Fibroblast of skin of scalp (primary cell): ENCODE measurements at places on chromosomes 4 and X.

DNA sequence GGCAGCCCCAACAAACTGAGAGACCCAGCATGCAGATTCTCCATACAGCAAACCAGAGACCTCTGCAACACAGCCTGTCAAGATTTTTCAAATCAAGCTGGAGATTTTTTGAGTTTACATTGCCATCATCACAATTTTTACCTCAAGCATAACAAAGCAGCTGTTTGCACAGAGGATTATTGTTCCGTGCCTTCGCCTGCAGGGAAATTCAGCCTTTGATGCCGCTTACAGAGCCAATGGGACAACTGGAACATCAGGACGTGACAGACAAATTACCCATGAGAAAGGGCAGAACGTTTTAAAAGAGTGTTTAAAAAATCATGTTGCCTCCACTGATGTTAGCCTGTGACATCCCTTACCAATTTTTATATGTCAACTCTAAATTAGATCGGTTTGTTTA, 363.7 kb downstream of the FBXW7 start:
- no peak for DNase-seq

GRCh38 chr4:64464581-64464980, 55.3 kb upstream of the TECRL start:
- DNase-seq = no peak

DNA sequence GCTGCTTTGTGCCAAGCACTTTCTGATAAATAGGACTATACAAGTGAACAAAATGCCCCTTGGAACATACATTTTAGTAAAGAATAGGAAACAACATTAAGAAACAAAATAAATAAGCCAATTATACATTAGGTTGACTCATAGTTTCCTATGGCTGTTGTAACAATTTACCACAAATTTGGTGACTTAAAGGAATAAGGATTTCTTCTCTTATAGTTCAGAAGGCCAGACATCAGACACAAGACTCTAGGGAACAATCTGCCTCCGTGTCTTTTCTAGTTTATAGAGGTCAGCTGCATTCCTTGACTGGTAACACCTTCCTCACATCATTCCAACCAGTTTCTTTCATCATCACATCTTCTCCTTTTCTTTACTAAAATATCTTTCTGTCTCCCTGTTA, 235.9 kb upstream of the PCDH18 start:
- peak; percentile 52 for DNase-seq

GRCh38 chr4:148068065-148068911, 336.4 kb downstream of the ARHGAP10 start:
- DNase-seq = peak; percentile 9

DNA sequence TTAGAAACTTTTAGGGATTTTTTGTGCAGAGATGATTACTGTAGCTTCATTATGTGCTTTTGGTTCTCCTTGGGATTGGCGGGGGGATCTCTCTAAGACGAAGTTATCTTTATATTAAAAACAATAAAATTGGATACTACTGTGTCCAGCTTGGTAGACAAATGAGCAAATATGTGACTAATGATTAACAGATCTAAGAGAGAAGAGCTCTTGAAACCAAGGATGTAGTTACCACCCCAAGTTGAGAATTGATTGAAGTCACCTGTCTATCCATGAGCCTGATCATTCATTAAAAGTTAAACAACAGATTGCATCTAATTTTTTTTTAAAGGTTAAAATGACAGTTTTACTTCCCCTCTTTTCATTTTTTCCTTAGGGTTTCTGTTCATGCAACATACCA, 8.7 kb downstream of the PAICS start:
- no peak for DNase-seq

DNA sequence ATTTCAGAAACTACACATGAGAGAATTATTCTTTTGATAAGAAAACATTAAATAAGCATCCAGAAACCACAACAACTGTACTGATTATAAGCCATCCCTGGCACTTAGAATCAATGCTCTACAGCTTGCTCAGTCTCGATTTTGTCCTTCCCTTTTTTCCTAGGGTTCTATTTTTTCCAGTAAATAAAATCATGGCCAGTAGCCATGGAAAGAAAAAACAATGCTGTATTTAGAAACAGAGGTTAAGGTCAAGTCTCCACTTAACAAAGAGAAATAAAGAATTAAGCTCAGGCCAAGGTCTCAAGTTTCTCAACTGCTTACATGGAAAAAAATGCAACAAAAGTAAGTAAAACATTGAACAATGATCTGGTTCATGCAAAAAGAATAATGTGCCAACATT, 38.7 kb upstream of the GRID2 start:
- DNase-seq = no peak

- DNase-seq = peak; percentile 68
Measured at GRCh38 chr4:168885400-168885799, 124.7 kb downstream of the CBR4 start.

DNA sequence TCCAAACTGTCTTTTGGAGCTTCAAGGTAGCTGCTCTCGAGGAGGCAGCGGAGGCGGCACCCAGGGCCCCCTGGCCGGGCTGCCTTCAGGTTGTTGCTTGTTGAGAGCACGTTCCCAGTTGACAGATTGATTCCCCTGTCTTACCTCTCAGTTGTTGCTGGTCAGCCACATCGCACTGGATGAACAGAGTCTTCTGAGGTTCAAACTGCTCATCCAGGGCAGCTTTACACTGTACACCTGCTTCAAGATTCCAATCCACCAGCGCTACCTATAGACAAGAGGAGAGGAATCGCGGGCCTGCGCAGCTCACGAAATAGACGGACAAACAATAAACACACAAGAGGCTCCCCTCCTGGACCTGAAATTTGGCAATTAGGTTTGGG, 497 bp downstream of the HPGD start:
- DNase-seq = no peak

GRCh38 chr4:56931924-56932323, 24.2 kb downstream of the REST start:
- DNase-seq = no peak

DNA sequence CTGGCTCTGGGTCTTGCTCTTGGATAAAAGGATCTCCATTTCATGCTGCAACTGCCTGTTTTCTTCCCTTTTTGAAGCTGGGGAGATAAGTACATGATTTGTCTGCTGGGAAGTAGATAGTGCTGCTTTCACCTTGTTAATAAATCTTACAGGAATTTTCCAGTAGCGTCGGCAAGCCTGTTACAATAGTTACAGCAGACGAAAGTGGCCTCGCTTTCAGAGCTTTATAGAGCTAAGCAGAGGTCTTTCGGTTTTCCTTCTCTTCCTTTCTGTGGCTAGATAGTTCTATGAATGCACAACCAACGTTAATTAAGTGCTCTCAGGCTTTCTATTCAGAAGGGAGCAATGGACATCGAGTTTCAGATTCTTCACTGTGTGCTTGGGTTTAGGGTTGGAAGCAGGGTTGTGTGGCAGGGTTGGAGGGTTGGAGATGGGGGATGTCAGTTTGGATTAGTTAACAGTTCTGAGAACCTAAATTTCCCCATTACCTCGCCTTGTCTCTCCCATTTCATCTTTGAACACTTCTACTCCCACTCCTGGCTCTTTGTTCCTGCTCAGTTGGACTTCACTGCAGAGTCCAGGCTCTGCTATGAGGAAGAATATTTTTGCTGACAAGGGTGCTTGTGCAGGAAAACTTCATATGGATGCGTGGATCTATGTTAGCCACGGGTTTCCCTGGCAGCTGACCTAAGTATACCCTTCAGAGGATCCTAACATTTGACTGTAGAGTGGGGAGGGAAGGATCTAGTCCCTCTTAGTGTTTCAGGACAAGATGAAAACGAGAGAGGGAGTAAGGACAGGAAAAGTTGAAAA, 237.9 kb downstream of the ARHGAP10 start:
- no peak for DNase-seq

- DNase-seq = no peak
Measured at GRCh38 chr4:175435381-175435783, 376.7 kb downstream of the GPM6A start.

- DNase-seq = no peak
Measured at GRCh38 chr4:6516762-6517161, 44.3 kb upstream of the PPP2R2C start.

- no peak for DNase-seq
Measured at GRCh38 chr4:36024901-36025660, 219.2 kb downstream of the ARAP2 start.

GRCh38 chr4:8219236-8219635, 20.1 kb downstream of the SH3TC1 start:
- no peak for DNase-seq

- DNase-seq = peak; percentile 12
Measured at GRCh38 chr4:169723207-169723965, 34.4 kb downstream of the HPF1 start.

DNA sequence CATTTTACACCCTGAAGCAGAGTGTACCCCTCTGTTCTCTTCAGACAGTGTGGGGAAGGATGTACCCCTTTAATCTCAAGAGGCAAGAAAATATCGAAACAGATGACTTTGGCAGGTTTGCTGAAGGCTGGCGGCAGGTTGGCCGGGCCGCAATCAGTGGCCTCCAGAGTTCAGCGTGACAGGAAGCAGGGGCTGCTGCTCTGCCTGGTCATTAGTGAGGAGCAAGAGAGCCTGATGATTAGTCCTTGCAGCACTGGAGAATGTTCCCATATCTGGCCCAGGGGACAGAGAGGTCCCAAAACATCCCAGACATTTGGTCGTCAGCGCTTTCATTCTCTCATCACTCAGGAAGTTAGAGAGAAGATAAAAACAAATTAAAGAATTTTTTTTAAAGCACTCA, 352.8 kb downstream of the SPRY1 start:
- DNase-seq = no peak

DNA sequence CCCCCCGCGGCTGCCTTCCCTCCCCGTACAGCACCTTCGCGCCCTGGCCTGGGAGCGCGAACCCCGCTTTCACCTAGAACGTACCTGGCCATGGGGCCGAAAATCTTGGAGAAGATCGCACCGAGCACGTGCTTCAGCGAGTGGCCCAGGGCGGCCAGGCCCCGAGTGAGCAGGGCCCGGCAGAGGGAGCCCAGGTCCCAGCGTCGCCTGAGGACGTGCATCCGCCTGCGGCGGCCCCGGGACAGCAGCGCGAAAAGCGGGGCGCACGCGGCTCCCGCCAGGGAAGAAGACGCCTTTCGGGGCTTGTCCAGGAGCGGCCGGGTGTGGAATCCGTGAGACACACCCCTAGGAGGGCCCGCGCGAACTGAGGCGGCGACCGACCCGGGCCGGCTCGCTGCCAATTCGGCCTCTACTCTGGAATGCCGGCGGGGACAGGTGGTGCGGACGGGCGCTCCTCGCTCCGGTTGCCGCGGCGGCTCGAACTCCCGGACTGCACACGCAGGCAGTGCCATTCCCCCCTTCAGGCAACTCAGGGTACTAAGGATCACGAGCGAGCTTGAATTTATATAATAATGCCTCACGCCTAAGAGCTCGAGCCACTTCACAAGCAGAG, at the start of gene HS6ST2:
Gene HS6ST2 (minus strand): TSS at position 539 of the 613 bp plus-strand sequence.
- no peak for DNase-seq

DNA sequence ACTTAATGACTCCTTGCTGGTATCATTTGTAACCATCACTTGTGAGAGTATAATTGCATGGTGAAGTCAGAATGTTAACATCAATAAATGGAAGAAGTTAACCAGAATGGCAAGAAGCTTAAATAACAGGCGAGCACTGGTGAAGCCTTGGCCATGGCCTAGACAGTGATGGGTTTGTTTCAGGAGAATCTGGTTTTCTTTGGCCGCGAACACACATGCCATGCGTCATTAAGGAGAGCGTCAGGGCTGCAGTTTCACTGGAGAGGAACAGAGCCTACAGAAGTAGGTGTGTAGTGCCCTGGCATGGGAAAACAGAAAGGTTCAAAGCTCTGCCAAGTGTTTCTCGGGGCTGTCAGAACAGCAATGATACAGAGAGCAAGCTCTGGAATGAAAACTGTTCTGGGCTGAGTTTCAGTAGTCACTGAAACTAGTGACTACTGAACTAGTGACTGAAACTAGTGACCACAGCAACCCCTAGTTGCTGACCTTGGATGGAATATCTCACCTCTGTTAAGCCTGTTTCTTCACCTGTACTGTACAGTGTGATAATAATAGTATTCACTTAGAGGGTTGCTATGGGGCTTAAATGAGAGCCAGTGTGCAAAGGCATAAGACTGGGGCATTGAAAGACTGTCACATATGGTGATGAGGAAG, 93.8 kb downstream of the C4orf51 start:
- no peak for DNase-seq
